Sigmoid colon (tissue), 7 donors: ENCODE measurements at places on chromosomes 4 and X.

GRCh38 chr4:85489273-85489981 lies 14.5 kb downstream of the ARHGAP24 start:
- no peak for DNase-seq

- DNase-seq, result no peak
Observed at GRCh38 chr4:93368968-93369367, 459.6 kb upstream of the ATOH1 start.

DNA sequence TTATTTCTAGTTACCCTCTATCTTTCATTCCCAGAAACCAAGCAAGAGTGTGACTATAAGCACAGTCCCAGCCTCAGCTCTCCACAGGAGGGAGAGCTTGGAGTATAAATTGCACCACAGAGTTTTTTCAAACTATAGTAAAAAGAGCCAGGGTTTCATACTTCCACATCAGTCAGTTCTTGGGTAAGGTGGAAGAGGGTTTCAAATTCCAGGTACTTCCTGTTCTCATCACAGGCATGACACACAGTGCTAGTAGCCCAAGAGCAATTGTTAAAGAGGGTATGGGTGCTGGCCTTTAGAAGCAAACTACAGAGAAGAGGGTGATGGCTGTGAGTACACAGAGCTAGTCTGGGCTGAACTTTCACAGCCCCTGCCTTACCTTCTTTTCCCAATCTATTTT lies 5.7 kb upstream of the IL1RAPL1 start:
- no peak for DNase-seq

- no peak for DNase-seq
Observed at GRCh38 chrX:135977611-135978010, 3.8 kb upstream of the MMGT1 start.

DNA sequence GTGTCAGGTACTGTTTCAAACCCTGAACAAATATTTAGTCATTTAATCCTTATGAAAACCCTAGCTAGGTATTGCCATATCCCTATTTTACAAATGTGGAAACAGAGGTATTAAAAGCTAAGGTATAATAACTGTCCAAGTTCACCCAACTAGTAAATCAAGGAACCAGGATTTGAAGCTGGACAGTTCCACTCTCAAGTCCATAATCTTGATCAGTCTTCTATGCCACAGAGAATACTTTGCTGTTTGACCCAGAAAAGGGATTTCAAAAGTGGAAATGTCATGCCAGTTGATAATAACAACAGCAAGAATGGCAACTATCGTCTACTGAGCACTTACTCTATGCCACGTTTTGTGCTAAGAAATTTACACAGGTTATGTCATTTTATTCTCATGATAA lies 90.4 kb upstream of the KIT start:
- DNase-seq, result no peak

GRCh38 chr4:115360431-115360830 lies 247.0 kb upstream of the NDST4 start:
- no peak for DNase-seq

GRCh38 chr4:185538806-185539205 lies 3.5 kb upstream of the PDLIM3 start:
- no peak for DNase-seq
